Activated T-cell treated with anti-CD3 and anti-CD28 coated beads, Interleukin-2, amount 50 U/mL, for 48 hours (primary cell): ENCODE measurements at places on chromosomes 5 and 9.

DNA sequence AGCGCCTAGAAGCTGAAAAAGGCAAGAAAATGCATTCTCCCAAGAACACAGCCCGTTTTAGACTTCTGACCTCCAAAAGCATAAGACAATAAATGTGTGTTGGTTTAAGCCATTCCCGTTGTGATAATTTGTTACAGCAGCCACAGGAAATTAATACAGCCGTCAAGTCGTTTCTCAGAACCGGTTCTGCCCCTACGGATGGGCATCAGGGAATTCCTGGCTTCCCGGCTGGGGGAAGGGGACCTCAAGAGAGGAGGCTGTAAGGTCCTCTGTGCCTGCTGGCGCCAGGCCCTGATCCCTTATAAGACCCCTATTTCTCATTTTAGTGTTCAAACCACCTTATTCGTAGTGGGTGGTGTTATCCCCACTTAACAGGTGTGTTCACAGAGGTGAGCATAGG lies 50.6 kb upstream of the RPL26L1 start:
- no peak for DNase-seq

DNA sequence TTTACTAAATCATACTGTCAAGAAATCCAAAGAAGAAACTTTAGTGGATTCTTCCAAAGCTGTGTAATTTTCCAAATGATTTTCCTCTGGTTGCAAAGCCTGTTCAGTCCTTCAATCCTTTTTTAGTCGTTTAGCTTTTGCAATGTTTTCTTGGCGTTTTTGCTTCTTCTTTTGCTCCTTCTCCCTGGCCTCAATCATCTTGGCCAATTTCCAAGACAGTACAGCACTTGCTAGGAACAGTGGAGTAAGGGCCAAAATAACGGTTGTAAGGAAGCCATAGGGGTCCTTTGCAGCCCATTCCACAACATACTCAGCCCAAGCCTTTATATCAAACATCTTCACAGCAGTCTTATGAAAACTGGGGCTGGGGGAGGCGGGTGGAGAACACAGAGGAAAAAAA lies 2.4 kb downstream of the SMIM15 start:
- DNase-seq, result no peak

GRCh38 chr5:5313101-5313635 lies 109.3 kb upstream of the ICE1 start:
- DNase-seq, result no peak

- peak; percentile 27 for DNase-seq
These were observed 5.8 kb downstream of the TLX3 start for GRCh38 chr5:171314728-171315385.

DNA sequence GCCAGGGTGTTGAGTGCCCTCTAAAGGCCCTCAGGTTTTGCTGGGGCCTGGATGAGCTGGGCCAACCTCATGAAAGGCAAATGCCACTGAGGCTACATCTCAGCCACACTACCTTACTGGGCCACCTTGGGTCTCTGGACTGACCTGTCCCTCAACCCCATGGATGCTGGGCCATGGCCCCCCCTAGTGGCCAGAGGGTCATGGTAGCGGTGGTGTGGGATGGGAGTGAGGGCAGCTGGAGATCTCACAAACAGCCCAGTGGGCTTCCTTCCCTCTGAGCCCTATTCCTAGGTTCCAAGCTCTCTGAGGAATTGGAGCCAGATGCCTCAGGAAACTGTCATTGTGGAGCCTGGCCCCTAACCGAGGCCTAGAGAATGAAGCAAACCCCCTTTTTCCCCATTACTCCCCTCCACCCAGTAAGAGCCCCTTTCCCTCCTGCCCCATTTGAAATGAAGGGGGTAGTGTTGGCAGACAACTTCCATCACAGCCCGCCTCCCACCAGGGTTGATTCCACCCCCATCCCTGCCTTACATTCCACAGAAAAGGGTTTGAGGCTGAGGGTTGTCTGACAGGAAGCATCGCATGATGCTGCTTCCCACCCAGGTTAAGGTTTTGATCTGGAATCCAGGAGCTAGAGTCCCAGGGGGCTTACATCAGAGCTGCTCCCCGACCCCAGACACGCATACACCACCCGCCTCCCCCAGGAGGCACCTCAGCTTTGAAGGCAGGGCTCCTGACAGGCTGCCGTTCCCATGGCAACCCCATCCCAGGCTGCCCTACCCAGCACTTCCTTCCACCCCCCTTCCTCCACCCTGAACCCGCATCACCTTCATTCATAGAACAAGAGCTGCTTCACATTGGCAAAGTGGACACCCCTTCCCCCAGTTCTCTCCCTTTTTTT lies 63.9 kb downstream of the PCDH1 start:
- DNase-seq, result peak; percentile 72

DNA sequence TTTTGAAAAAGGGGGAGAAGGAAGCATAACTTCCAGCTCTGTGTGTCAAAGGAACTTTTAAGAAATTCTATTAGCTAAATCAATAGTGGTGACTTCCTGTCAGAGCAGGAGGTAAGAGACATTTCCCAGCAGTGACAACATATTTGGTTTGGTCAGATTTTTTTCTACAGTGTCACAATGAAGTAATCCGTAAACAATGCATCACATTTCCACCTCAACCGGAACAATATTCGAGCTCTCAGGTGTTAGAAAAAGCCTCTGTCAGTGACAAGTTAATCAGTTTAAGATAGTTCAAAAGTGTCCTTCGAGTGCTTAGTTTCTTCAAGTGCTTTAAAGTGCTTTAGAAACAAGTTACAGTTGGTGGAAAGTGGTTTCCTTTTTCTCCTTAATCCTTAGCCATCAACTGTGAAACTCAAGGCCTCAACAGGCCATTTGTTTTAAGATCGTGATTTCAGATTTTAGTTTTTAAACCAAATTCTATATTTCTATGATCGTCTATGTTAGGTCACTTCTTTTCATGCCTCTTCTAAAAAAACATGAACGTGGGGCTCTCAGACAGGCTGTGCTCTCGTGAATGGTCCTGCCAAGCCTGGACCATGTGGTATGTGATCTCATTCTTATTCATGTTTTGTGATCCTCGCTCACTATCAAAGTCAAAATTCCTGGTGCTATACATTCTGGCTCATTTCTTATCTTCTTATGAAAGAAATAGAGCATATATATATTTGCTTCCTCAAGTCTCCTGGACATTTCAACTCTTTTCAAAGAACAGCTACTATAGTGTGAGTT lies 181.9 kb upstream of the HMHB1 start:
- DNase-seq, result no peak

DNA sequence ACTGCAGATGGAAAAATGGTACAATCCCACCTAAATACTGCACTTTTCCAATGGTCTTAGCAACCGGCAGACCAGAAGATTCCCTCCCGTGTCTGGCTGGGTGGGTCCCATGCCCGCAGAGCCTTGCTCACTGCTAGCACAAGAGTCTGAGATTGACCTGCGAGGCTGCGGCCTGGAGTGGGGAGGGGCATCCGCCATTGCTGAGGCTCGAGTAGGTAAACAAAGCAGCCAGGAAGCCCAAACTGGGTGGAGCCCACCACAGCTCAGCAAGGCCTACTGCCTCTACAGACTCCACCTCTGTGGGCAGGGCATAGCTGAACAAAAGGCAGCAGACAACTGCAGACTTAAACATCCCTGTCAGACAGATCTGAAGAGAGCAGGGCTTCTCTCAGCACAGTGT lies 221.6 kb upstream of the CTNND2 start:
- no peak for DNase-seq

DNA sequence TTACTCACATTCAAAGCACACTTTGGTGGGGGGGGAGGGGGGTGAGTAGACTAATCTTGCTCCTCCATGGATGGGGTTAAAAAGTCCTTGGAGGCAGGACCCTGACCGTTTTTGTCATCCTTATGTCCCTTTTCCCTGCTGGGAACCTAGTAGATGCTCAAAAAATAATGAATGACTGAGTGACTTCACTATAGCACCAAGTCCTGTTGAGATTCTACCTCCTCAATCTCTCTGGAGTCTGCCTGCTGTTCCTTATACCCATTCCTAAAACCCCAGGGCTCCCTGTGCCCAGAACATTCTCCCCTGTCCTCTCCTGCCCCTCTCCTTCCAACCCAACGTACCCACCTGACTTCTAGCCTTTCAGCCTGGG lies 2.3 kb upstream of the CSF2 start:
- DNase-seq, result no peak

DNA sequence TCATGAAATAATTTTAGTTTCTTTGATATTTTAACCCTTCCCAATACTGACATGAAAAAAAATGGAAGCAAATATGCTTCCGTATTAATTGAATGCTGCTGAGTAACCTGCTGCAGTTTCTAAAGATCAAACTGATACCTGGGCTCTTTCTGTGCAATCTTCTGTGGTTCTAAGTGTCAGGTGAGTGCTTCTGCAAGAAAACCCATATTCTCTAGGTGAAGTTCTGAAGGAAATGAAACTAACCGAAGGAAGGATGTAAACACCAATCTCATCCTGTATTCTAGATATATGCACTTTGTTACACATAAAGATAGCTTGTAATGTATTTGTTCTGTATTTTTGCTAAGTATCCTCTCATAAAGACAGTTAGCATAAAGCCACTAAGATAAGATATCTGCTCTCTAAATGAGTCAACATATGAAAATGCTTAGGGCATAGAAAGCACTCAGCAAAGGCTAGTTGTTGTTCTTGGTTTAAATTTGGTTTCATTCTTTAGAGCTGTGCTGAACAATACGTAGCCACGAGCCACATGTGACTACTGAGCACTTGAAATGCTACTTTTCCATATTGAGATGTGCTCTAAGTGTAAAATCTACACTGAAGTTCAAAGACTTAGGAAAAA lies 52.0 kb downstream of the ITGA2 start:
- no peak for DNase-seq

DNA sequence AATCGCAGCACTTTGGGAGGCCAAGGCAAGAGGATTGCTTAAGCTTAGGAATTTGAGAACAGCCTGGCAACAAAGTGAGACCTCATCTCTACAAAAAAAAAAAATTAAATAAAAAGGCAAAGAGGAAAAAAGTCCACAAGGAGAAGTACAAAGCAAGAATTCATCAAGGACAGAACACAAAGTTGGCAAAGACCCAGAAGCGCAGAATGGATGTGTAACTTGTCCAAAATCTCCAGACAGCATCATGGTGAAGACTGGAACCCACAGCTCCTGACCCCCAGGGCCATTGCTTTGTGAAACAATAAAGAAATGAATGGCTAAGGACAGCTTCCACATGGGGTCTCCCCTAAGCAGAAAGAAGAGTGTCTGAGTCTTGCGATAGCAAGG lies 7.8 kb downstream of the HSD17B3 start:
- DNase-seq, result no peak

- no peak for DNase-seq
These were observed 7.2 kb upstream of the PIP5K1B start for GRCh38 chr9:68697851-68698250.

GRCh38 chr5:55570026-55570425 lies 35.3 kb upstream of the PLPP1 start:
- no peak for DNase-seq

DNA sequence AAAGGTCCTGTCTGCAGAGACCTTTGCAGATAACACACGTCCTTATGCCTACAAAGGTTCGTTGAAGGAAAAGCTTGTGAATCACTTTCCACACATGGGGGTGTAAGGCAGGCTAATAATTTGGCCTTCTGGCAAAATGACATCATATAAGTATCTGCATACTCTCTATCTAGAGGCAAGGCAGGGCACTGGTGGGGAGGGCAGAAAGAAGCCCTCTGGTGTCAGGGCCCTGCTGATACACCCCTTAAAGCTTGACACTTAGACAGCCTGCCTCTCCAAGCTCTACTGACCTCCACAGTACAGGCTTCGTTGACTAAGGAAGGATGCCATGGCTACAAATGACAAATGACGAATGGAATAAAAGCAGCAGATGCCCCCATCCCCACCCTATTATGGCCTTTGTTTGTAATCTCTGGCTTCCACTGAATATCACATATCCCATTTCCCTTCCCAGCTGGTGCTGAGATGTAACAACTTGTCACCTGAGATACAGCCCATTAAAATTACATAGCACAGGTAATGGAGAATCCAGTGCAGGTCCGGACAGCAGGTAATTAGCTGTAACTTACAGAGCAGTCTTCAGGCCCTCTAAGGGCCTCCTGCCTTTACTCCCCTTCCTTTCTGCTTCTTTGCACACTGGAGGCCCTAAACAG lies 76.9 kb upstream of the IFNK start:
- DNase-seq, result no peak
